ENCODE measurements at places on chromosomes 3 and 15. TPM values are rescaled to one million over a fixed set of nuclear protein-coding genes. Genes with fewer than 3 reads are reported as not detected.
A peak's percentile ranks its signal among the peaks of the same experiment; 100 is the strongest.

DNA sequence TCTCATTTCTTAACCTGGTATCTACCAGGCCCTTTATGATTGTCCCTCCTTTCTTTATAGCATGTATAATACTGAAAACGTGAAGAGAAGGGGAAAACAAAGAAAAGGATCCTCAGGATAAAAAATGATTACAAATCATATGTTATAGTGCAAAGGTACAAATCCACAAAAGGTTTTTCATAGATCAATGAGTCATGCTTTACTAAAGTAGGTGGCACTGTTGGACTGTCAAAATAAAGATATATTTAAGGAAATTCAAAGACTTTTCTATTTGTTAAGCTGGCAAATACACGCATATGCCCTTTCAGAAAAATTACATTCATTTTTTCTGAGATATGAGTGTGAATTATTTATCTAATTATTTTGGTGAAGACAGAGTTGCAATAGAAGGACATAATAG lies 151.6 kb downstream of the CADM2 start:
- DNase-seq, result no peak

GRCh38 chr3:169295912-169296570 lies 367.5 kb downstream of the MECOM start:
- no peak for DNase-seq

GRCh38 chr15:66893294-66893693 lies 172.1 kb upstream of the SMAD3 start:
- no peak for DNase-seq

GRCh38 chr3:111810909-111811308 lies 48.2 kb upstream of the PHLDB2 start:
- peak; percentile 13 for DNase-seq

DNA sequence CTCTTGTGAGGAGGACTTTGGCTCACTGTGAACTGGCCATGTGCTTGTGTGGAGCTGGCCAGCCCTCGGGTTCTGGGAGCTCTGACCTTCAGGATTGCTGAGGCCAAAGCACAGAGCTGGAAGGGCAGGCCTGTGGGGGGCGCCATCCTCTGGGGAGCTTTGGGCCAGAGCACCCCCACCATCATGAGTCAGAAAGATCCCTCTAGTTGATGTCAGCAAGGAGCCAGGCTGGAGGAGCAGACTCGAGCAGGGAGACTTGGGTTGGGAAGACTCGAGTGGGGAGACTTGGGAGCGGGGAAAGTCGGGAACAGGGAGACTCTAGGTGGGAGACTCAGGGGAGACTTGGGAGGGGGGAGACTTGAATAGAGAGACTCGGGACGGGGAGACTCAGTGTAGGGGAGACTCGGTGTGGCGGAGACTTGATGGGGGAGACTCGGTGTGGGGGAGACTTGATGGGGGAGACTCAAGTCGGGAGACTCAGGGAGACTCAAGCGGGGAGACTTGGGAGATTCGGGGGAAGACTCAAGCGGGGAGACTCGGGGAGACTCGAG lies 37.7 kb upstream of the PLXNA1 start:
- no peak for DNase-seq

- no peak for DNase-seq
These were observed 158.8 kb downstream of the SLCO3A1 start for GRCh38 chr15:92012368-92012629.

- no peak for DNase-seq
These were observed 57.6 kb upstream of the BCL6 start for GRCh38 chr3:187802928-187803259.

DNA sequence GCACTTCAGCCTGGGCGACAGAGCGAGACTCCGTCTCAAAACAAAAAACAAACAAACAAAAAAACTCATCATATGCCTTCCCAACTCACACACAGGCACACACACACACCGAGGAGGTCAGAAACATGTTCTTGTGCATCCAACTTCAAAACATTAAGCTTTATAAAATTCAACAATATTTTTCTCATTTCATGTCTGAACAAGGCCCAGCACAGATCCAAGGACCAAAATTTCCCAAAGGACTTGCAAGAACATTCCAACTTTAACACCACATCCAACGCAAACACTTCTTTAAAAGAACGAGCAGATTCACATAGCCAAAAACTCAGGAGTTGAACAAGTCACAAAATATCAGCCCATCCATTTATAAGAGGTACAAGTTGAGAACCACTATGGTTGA lies 148.4 kb downstream of the MAGI1 start:
- no peak for DNase-seq

DNA sequence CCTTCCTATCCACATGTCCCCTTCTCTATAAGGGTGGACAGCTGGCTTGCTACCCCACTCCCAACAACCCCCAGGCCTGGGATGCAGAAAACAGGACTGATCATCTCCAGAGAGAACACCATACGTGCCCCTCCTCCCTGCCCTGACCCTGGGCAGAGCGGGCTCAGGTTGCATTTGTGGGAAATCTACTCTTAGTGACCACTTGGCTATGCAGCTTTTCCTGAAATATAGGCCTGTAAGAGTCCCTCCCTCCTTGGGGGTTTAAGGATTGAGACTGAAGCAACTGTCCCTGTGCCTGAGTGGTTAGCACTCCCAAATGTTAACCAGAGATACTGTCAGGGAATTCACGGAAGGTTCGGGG lies 11.7 kb downstream of the SH2D7 start:
- DNase-seq, result no peak

DNA sequence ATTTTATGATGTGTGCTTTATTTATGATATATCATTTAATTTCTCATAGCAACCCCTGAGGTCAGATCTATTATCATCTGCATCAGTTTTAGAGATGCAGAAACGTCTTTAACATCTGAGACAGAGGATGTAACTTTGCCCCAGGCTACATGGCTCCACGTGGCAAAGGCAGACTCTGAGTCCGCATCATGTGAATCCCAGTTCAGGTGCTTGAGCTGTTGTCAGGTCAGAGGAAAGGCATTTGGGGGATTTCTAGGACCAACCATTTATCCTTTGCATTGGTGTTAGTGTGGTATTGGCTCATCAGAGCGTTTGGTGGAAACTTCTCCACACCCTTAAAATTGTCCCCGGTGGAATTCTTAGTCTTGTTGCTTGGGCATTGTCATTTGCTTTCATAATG lies 10.8 kb downstream of the CACNA2D3 start:
- no peak for DNase-seq

DNA sequence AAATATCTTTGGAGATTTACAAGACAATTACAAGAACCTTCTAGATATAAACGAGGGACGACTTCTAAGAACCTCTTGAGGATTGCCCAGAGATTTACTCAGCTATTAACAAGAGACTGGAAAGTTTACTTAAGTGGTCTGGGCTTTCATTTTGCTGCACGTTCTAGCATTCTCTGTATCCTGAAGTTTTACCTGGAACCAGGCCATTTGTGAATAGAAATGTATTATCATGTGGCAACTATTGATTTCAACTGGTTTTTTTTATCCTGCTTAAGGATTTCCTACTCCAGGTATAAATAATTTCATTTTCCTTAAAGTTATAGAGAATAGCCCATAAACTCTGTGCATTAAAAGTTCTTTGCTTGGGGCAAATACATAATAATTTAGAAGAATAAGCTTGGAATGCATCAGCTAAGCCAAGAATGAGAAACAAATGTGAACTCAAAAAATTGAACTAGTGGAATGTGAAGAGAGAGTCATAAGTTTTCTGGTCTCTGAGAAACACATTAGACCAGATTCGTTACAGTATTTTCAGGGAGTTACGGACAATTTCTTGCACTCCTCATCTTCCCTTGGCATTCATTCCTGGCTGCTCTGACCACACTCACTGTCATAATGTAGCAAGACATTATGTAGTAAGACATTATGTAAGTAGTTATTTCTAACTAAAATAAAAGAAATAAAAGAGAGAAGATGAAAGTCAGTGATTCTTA lies 1.3 kb downstream of the AQP9 start:
- no peak for DNase-seq

GRCh38 chr3:151891721-151892120 lies 18.3 kb downstream of the SUCNR1 start:
- DNase-seq, result no peak

- no peak for DNase-seq
These were observed 92.0 kb downstream of the PDE8A start for GRCh38 chr15:85073556-85074194.

DNA sequence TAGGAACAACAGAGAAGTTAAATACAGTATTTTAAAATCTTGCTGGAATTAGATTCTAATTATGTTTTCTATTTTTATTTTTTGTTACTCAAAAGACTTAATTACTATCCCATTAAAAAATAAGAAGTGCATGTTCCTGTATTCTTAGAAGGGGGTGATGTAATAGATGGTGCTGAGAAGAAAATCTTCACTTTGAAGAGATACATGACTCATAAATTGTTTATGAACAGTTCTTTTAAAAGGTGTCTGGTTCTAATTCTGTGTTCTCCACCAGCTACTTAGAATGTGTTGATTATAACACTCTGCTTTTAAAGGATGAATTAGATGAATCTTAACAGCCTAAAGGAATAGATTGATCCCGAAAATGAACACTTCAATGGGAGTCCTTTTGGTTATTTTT lies 8.2 kb downstream of the RCN2 start:
- DNase-seq, result no peak

GRCh38 chr3:184889312-184889904 lies 77.4 kb downstream of the VPS8 start:
- no peak for DNase-seq

GRCh38 chr3:136836511-136837156 lies 17.7 kb downstream of the SLC35G2 start:
- DNase-seq, result no peak

DNA sequence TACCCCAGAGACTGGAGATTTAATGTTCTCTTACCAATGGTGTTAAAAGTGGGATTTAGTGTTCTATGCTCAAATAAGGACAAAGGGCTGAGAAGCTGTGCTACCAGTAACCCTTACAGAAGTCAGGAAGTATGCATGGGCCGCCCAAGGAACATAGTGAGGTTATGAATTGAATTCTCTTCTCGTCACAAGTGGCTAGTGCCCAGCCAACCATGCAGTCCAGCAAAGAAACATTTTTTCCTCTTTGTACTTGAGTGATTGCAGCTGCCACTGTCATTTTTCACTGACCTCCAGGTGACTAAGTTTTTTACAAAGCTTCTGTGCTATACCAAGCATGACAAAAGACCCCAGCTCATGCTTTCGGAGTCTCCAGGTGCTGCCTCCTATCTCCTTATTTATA lies 110.6 kb upstream of the DCBLD2 start:
- no peak for DNase-seq

GRCh38 chr3:196486263-196486662 lies 17.3 kb downstream of the RNF168 start:
- no peak for DNase-seq

- DNase-seq, result no peak
These were observed 104.6 kb upstream of the SELENOK start for GRCh38 chr3:53996141-53996874.

The XRN1 gene
- total RNA-seq, result 28.1 TPM

The GRAMD2A gene
- total RNA-seq, result not detected

The GUCA1C gene
- not detected for total RNA-seq

The GOLGA6L4 gene
- total RNA-seq, result not detected

The TNNC1 gene
- not detected for total RNA-seq

The C3orf62 gene
- 3.9 TPM for total RNA-seq

The MBNL1 gene
- 332 TPM for total RNA-seq

Measured in stomach (tissue), 19 donors.